Activated gamma-delta T cell treated with Interleukin-2 at 50 U/mL for 16 hours (primary cell): ENCODE measurements at places on chromosomes 2 and 18.

DNA sequence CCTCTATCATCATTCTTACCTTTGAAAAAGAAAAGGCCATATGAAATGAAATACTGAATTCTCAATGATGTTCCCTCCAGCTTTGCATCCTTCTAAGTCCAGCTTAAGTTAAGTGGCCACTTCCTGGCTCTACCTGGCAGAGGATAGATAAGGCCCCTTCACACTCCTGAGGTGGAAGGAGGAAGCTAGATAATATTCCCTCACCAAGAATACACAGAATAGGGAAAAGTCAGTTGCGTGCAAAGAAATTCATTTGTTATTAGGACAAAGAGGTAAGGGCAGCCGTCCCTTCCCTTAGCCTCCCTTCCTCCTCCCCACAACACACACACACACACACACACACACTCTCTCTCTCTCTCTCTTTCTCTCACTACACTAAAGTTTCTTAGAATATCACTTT is 37.5 kb downstream of the OLA1 start:
- no peak for DNase-seq

- no peak for DNase-seq
Observed at GRCh38 chr2:183250472-183250871, 126.2 kb downstream of the NUP35 start.

GRCh38 chr18:77077401-77077800 is 55.2 kb downstream of the MBP start:
- no peak for DNase-seq

DNA sequence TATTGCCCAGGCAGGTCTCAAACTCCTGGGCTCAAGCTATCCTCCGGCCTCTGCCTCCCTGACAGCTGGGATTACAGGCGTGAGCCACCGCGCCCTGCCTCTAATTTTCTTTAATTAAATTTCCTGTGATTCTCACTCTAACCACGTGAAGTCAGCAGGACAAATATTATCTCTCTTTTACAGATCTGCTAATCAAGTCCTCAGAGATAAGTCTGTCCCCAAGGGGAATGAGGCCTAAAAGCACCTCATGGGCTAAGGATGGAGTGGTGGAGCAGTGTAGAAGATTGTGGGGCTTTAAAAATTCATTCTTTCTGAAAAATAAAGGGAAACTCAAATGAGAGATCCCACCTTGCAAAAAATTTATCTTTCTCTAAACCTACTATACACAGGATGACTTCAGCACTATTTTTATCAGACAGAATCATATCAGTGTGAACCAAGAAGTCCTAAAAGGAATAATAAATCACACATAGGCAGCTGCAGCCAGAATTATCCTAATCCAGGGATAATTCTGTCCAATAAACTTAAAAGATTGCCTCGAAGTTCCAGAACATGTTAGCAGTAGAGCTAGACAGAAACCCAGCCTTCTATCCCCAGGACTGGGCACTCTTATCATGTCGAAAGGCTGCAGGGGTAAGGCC is 38.3 kb upstream of the BMPR2 start:
- no peak for DNase-seq

GRCh38 chr2:197934934-197935289 is 130.5 kb downstream of the PLCL1 start:
- DNase-seq = no peak

DNA sequence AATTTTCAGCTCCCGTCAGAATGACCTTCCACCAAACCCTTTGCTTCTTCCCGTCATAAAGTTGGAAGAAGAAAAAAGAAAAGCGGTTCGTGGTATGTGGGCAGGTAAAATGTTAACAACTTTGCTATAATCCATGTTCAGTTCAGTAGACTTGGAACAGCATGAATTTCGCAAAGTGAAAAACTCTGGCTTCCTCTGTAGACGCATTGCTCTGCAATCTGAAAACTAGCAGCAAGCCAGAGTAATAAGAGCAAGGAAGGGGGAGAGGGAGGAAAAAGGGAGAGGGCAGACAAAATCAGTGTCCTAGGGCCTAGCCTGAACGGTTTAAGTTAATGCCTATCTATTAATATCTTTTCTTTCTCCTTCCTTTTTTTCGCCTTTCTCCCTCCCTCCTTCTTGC is 26.7 kb upstream of the CHRNA1 start:
- DNase-seq = no peak

GRCh38 chr2:229141424-229142025 is 129.6 kb downstream of the PID1 start:
- DNase-seq = no peak

DNA sequence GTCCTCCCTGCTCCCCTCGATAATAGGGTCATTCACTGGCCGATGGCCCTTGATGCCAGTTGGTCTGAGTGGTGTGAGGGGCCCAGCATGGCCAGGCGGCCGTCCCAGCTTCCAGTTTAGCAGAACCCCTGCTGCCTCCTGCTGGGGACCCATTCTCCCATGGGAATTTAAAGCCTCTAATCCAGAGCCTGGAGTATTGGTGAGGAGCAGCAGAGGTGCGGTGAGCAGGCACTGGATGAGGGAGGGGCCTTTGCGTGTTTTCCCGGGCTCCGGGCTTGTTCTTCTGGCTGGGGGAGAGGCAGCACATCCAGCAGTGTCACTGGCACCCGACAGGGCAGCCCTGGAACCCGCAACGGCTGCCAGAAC is 17.4 kb downstream of the KCNIP3 start:
- no peak for DNase-seq

- DNase-seq = no peak
Observed at GRCh38 chr2:148819019-148819585, 55.9 kb upstream of the KIF5C start.

DNA sequence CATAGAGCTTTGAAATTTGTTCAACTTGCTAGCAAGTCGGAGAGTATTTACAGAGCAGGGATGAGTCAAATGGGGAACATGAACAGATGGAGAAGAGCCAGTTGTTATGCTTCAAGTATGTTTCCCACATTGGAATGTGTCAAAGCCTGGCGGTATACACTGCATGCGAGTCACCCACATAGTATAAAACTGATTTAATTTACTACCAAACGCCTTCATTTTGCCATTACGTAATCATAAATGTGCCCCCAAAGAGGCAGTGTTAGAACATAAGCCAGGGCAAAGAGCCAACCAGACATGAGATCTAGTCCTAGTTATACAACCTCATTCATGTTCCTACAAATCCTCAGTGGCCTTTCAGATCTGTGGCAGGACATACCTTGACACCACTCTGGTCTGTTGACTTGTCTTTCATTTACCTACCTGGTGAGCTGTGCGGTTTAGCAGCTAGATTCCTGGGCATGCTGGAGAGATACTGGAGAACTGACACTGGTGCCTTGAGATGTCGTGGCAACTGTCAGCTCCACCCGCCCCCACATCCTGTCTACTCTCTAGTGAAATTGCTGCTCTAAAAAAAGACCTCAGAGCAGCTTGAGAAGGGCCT is 21.7 kb upstream of the NRP2 start:
- no peak for DNase-seq

- DNase-seq = no peak
Observed at GRCh38 chr2:9377461-9378097, 45.7 kb downstream of the ITGB1BP1 start.

DNA sequence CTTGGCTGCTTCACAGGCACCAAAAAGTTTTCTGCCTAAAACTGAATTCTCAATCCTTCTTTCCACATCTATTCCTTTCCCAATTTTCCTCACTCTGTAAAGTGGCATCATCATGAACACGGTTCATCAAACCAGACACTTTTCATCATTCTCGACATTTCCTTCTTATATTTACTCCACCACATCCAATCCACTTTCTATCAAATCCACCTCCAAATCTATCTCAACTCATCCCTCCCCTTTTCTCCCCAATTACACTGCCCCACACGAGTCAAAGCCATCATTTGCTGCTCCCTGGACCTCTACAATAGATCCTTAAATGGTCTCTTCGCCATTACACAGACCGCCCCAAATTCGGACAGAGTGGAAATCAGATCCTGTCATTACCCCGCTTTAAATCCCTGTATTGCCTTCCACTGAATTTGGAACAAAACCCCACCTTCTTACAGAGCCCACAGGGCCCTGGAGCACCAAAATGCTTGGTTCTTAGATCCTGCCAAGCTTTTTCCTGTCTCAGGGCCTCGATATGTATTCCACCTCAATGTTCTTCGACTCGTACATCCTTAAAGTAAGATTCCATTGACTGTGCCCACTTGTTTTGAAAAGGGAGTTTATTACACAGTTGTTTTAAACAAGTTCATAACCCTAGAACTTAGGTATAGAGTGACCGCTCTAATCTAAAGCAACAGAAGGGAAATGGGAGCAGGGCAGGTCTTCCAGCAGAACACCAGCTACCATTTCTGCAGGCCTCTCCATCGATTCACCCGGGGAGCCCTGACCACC is 856 bp downstream of the ACAA2 start:
- no peak for DNase-seq

DNA sequence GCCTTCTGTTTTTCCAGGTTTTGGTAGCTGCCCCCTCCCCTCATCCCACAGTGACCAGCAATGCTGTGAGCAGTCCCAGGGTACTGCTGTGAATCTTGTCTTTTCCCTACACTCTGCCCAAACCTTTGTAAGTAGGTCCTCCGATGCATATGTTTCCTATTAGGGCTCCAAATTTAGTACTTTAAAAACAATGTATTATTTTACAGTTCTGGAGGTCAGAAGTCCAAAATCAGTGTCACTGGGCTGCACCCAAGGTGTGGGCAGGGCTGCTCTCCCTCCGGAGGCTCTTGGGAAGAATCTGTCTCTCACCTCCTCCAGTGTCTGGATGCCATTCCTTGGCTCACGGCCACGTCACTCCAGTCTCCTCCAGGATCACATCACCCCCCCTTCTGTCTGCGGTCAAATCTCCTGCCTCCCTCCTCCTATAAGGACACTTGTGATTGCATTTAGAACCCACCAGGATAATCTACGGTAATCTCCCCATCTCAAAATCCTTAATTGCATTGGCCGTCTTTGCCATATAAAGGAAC is 208.5 kb downstream of the SH3BP4 start:
- no peak for DNase-seq

DNA sequence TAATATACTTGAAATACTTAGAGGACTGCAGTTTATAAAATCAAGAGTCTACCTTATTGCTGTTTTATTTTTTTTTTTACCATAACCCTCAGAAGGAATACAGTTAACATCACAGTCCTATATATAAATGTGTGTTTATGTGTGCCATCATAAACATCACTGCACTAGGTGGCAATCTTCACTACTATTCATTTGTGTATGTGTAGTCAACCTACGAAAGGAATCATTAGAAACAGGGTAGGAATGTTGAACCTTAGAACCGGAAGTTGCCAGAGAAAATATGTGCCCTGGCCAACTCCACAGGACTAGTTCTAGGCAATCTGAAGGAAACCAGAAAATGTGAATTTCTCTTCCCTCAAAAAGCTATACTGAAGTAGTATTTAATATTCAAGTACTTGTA is 3.4 kb downstream of the GEN1 start:
- DNase-seq = no peak

DNA sequence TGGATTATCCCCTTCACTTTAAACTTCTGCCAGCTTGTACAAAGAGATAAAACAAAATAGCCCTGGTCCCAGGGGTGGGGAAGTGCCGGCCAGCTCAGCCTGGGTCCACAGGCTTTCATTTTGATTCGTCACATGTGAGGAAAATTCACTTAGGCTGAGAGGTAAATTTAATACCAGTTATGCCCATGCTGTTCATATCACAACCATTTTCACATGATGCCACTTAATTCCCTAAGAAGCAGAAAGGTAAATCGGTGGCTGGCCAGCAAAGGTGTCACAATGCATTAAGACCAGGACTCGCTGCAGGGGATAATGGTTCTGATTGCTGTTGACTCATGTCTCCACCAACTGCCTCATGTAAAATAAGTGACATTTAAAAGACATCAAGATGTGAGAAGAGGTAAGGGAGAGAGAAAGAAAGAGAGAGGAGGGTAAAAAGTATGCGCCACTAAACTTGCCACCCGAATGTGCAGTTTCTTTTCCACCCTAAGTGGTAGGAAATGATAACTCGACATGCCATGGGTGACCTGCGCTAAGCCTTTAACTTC is 261.0 kb upstream of the SIX3 start:
- no peak for DNase-seq

GRCh38 chr2:161139098-161139987 is 20.9 kb upstream of the TANK start:
- no peak for DNase-seq

DNA sequence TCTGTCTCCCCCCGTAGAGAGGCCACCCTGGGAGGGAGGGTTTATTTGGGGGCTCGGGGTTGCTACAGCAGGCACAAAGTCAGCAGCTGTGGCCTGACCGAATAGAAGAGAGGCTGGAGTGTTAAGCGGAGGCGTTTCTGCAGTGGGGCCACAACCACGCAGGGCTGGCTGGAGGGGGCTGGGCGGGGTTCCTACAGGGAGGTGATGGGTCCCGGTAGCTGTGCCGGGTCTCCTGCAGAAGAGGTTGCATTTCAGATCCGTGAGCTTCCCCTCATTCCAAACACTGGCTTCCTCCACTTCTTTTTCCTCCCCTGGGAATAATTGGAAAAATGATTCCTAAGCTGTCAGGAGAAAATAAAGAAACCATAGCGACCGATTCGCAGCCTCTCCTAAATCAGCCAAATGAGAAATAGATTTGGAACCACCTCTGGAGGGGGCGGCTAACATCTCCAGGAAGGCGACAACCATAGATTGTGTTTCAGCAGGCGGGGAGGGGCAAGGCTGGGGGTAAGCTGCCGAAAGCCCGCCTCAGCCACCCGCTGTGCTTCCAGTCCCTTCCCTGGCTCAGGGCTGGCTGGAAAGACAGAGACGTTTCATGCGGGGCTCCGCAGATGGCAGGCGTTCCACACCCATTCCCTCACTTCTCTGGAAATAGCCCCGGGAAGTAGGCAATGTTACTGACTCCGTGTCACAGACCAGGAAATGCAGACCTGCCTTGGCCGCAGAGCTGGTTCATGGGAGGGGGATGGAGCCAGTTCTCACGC is 85.6 kb upstream of the TAF1B start:
- DNase-seq = no peak

DNA sequence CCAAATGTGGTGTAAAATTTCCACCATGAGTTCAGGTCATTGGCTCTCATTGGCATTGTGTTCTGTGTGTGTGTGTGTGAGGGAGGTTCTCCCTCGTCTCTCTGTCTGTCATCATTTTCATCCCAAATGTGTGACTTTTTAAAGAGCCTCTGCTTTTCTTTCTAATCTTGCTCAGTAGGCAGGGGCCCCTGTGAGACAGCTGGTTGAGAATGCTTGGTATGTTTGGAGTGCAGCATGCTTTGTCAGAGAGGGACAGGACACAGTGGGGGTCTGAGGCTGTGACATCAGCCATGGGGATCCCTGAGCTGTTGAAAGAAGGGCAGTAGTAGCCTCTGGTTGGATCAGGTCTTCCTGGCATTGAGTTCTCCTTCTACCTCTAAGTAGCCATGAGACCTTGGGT is 10.6 kb downstream of the PTPRM start:
- no peak for DNase-seq

GRCh38 chr2:45729753-45730512 is 78.5 kb downstream of the PRKCE start:
- no peak for DNase-seq

GRCh38 chr2:79832511-79833234 is 319.8 kb downstream of the CTNNA2 start:
- DNase-seq = no peak

GRCh38 chr2:168035458-168035857 is 211.9 kb downstream of the STK39 start:
- DNase-seq = no peak

GRCh38 chr2:169707626-169708025 is 13.4 kb downstream of the PHOSPHO2 start:
- no peak for DNase-seq

- DNase-seq = no peak
Observed at GRCh38 chr2:214077727-214078126, 333.1 kb upstream of the VWC2L start.

GRCh38 chr2:63875131-63875527 is 33.4 kb downstream of the UGP2 start:
- no peak for DNase-seq

- DNase-seq = no peak
Observed at GRCh38 chr2:210528716-210529115, 27.7 kb upstream of the CPS1 start.
